ENCODE measurements at places on chromosomes 4 and X.

GRCh38 chr4:11843340-11843739, 414.6 kb upstream of the HS3ST1 start:
- no peaks in the 10 kb centered on the region for H3K4me1 ChIP-seq
- no peak overlapping the region for H3K27ac ChIP-seq
- no peak overlapping the region for H3K4me3 ChIP-seq
- no peaks in the 10 kb centered on the region for H3K27me3 ChIP-seq

GRCh38 chrX:150768132-150768485, 74.9 kb downstream of the MTMR1 start:
- no peak overlapping the region for H3K4me3 ChIP-seq
- H3K27ac ChIP-seq: no peak overlapping the region
- H3K4me1 ChIP-seq: no peaks in the 10 kb centered on the region
- no peaks in the 10 kb centered on the region for H3K27me3 ChIP-seq
- H3K36me3 ChIP-seq: peaks cover 3% of the 10 kb centered on the region

GRCh38 chrX:111170017-111170416, 74.0 kb downstream of the PAK3 start:
- no peak for DNase-seq
- peaks cover 5% of the 10 kb centered on the region for H3K4me1 ChIP-seq
- no peak overlapping the region for H3K4me3 ChIP-seq
- H3K36me3 ChIP-seq: no peaks in the 10 kb centered on the region
- H3K27ac ChIP-seq: no peak overlapping the region

DNA sequence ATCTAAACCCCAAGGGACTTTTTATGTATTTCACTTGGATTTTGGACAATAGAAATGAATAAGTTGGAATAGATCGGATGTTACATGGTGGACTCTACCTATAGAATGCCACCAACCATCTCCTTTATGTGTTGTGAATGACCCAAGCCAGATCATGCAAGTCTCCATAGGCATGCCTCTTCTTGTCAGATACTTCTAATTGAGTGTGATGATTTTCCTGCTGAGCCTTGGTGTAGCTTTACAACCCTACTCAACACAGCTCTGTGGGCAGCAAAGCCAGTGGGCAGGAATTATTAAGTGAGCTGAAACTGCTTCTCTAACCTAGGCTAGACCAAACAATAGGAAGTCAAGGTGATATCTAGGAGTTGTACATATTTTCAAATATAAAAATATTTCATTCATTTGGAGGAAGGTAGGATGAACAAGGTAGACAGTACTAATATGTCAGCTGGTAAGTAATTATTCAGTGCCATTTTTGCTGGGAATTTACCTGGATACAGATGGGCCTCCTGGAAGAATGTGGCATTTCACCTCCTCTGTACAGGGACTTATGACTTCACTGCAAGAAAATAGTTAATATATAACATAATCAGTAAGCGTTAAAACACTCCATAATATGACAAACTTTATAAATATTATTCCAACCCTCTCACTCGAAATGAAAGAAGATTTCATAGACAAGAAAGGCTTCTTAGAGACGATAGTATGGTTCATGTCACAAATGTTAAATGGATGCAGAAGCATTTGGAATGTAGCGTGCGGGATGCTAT, 298.0 kb upstream of the FAT1 start:
- DNase-seq: no peak
- H3K27me3 ChIP-seq: no peaks in the 10 kb centered on the region
- H3K4me3 ChIP-seq: no peak overlapping the region
- no peaks in the 10 kb centered on the region for H3K4me1 ChIP-seq

GRCh38 chr4:137934911-137935310, 307.2 kb downstream of the SLC7A11 start:
- no peak overlapping the region for H3K27ac ChIP-seq
- no peaks in the 10 kb centered on the region for H3K4me1 ChIP-seq
- DNase-seq: no peak
- no peaks in the 10 kb centered on the region for H3K27me3 ChIP-seq
- H3K4me3 ChIP-seq: no peak overlapping the region

DNA sequence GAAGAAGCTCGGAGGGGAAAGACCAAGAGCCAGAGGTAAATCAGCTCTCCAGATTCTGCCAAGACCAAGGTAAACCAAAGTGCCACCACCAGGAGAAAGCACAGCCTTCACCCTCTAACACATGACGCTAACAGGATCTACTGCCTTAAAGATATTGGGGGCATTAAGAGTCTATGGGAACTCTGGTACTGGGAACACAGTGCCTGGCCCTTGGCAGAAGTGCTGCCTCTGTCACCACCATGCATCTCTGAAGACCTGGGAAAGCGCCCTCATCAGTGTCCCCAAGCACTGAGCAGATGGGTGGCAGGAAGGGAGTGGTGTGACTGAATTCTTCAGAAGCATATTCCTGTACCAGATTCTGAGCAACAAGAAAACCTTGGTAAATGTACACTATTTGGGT, 1.3 kb downstream of the QDPR start:
- peaks cover 19% of the 10 kb centered on the region for H3K4me1 ChIP-seq
- peaks cover 12% of the 10 kb centered on the region for H3K36me3 ChIP-seq
- H3K27me3 ChIP-seq: peaks cover 10% of the 10 kb centered on the region
- DNase-seq: no peak
- H3K4me3 ChIP-seq: peak overlapping the region; percentile 98

DNA sequence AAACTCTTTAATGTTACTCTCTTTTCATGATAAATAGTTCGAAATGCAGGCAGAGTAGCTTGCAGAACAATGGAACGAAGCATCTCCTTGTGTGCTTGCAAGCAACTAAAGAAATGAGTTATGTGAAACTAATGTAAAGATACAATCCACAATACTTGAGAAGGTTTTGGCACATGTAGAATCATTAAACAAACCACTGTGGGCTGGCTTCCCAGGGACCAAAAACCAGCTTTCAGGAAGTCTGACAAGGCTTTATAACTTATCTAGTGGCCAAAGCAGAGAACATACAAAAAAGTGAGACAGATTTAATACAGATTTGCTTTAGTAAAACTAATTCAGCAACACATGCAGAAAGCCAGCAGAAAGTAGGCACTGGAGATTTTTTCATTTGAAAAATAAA, 1673.8 kb upstream of the AGA start:
- no peak overlapping the region for H3K4me3 ChIP-seq
- H3K36me3 ChIP-seq: no peaks in the 10 kb centered on the region
- no peak for DNase-seq
- H3K4me1 ChIP-seq: no peaks in the 10 kb centered on the region
- no peaks in the 10 kb centered on the region for H3K27me3 ChIP-seq
- no peak overlapping the region for H3K27ac ChIP-seq

GRCh38 chr4:118736900-118737299, 51.7 kb downstream of the METTL14 start:
- no peak for DNase-seq
- no peaks in the 10 kb centered on the region for H3K4me1 ChIP-seq
- peaks cover 34% of the 10 kb centered on the region for H3K36me3 ChIP-seq
- H3K4me3 ChIP-seq: no peak overlapping the region
- no peak overlapping the region for H3K27ac ChIP-seq

DNA sequence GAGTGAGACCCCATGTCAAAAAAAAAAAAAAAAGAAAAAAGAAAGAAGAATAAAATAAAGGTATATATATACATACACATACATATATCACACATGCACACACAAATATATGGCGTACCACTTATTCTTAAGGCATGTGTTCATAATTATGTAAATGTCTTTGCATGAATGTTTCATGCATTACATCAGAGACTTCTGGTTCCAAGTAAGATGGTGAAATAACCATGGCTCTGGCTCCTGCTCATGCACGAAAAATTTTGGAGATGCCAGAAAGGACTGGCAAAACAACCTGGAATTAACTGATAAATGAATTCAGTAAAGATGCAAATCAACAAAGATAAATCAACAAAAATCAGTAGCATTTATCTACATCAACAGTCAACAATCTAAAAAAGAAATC, 19.7 kb upstream of the FHIP1A start:
- no peaks in the 10 kb centered on the region for H3K4me1 ChIP-seq
- H3K36me3 ChIP-seq: no peaks in the 10 kb centered on the region
- H3K27me3 ChIP-seq: peaks cover 2% of the 10 kb centered on the region
- no peak overlapping the region for H3K4me3 ChIP-seq
- H3K27ac ChIP-seq: no peak overlapping the region

DNA sequence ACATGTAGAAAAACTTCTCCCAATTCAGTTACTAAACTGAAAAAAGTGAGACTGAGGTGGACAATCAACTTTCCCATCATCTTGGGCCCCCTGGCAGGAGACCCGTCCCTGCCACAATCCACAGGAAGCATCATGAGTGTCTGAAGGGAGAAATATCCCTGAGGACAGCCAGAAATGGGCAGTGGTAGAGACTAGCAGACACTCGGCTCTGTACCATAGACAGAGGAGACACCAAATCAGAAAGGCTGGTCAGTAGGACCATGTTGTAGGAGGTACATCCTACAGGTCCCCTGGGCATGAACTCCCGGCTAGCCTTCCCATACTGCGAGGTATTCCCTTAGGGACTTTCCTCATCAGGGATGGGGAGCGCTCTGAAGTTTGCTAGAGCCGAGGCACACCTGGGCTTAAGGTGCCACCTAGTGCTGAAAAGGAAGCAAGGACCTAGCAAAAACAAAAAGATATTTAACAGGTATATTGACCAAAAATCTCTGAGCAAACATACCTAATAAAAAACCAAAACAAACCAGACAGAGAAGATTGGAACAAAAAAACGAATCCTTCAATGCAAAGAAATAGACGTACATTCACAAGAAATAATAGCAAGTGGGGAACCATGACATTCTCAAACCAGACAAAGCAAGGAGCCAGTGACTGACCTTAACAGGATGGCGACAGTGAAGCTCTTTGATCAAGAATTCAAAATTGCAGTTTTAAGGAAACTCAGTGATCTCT, 55.6 kb downstream of the HAUS3 start:
- DNase-seq: no peak
- H3K27me3 ChIP-seq: no peaks in the 10 kb centered on the region
- no peak overlapping the region for H3K27ac ChIP-seq
- H3K4me3 ChIP-seq: no peak overlapping the region
- H3K36me3 ChIP-seq: peaks cover 13% of the 10 kb centered on the region

DNA sequence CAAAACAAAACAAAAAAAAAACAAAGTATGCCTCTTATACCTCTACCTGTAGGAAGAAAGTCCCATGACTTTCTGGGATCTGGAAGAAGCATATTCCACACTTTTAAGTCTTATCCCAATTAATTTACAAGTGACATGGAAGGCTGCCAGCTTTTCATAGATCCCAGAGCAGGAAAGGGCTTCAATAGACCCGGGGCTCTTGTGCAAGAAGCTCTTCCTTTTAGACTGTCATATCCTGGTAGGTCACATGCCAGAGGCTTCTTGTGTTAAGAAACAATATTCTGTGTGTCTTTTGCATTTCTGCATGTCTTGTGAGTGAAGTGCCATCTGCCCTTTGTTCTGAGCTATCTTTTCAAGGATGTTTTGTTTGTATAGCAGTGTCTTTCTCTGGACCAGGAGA, 84.4 kb upstream of the PHOX2B start:
- H3K4me3 ChIP-seq: no peak overlapping the region
- H3K27ac ChIP-seq: no peak overlapping the region
- no peak for DNase-seq
- no peaks in the 10 kb centered on the region for H3K4me1 ChIP-seq
- H3K27me3 ChIP-seq: no peaks in the 10 kb centered on the region
- no peaks in the 10 kb centered on the region for H3K36me3 ChIP-seq

DNA sequence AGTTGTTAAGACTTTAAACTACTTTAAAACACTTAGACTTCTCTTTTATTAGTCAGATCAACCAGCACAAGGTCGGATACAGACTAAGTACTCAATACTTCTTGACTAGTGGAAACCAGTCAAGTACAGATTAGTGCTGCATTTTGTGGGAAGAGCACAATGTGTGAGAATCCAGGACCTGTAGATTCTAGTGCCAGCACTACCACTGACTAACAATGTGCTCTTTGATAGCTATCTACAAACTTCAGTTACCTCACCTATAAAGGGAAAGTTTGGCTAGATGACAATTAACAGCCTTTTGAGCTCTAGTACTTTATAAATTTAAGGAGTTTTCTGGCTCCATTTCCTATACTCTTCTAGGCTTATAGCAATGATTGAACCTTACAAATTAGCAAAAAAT, 181.5 kb downstream of the SLC4A4 start:
- DNase-seq: no peak
- no peak overlapping the region for H3K27ac ChIP-seq
- H3K36me3 ChIP-seq: no peaks in the 10 kb centered on the region
- H3K27me3 ChIP-seq: no peaks in the 10 kb centered on the region
- no peaks in the 10 kb centered on the region for H3K4me1 ChIP-seq
- no peak overlapping the region for H3K4me3 ChIP-seq

GRCh38 chrX:65866146-65866545, 173.7 kb downstream of the VSIG4 start:
- H3K27ac ChIP-seq: peak overlapping the region; percentile 67
- peaks cover 24% of the 10 kb centered on the region for H3K4me1 ChIP-seq
- DNase-seq: peak; percentile 31
- H3K36me3 ChIP-seq: no peaks in the 10 kb centered on the region

DNA sequence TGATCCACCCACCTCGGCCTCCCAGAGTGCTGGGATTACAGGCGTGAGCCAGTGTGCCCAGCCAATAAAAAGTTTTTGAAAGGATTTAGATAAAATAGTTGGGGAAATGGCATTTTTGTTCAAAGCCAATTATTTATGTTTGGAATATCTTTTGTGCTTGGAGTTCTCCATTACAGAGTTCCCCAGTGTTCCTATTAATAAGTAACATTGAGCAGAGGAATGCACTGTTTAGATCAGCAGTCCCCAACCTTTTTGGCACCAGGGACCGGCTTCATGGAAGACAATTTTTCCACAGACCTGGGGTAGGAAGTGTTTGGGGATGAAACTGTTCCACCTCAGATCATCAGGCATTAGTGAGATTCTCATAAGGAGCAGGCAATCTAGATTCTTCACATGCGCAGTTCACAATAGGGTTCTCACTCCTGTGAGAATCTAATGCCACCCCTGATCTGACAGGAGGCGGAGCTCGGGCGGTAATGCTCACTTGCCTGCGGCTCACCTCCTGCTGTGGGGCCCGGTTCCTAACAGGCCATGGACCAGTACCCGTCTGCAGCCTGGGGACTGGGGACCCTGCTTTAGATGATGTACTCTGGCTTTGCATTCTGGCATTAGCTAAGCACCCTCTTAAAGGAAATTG, 8.3 kb downstream of the PKD2 start:
- no peak for DNase-seq
- H3K4me1 ChIP-seq: peaks cover 31% of the 10 kb centered on the region
- no peak overlapping the region for H3K27ac ChIP-seq

GRCh38 chr4:52822583-52822971, 39.5 kb upstream of the RASL11B start:
- H3K4me1 ChIP-seq: peaks cover 16% of the 10 kb centered on the region
- H3K27ac ChIP-seq: no peak overlapping the region
- H3K27me3 ChIP-seq: no peaks in the 10 kb centered on the region
- H3K4me3 ChIP-seq: no peak overlapping the region
- no peak for DNase-seq

GRCh38 chr4:95596676-95597075, 47.9 kb upstream of the UNC5C start:
- H3K36me3 ChIP-seq: peaks cover 2% of the 10 kb centered on the region
- peaks cover 10% of the 10 kb centered on the region for H3K27me3 ChIP-seq
- H3K27ac ChIP-seq: no peak overlapping the region
- H3K4me3 ChIP-seq: no peak overlapping the region
- DNase-seq: no peak
